ENCODE measurements at places on chromosomes 7 and 10.

GRCh38 chr7:51376420-51377092 is 59.9 kb upstream of the COBL start:
- no peak for DNase-seq

- no peak for DNase-seq
Observed at GRCh38 chr7:81081616-81082015, 162.8 kb upstream of the SEMA3C start.

- no peak for DNase-seq
Observed at GRCh38 chr10:13938950-13939349, 352.2 kb downstream of the PRPF18 start.

- DNase-seq, result no peak
Observed at GRCh38 chr7:3164380-3164792, 120.7 kb upstream of the CARD11 start.

DNA sequence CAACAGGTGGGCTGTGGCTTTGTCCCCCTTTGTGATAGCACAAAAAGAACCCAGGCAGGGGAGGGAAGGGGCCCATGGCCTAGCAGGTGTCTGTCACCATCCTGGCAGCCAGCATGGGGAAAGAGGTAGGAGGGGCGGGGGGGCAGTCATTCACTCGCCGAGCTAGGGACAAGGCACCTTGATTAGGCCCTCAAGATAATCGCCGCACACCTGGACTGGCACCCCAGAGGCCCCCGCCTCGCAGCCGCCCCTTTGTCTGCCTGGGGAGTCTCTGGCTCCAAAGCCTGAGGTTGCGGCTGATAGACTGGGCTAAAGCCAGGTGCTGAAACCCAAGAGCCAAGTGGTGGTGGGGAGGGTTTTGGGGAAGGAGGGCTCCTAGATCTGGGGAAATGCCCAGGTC is 151.2 kb upstream of the PCBD1 start:
- DNase-seq, result no peak

Data from SK-N-MC (cell line).